ENCODE measurements at places on chromosomes 3 and 15.

- DNase-seq, result no peak
Measured at GRCh38 chr3:111103807-111104206, 32.2 kb downstream of the NECTIN3 start.

GRCh38 chr15:56718560-56718959 is 14.7 kb downstream of the ZNF280D start:
- no peak for DNase-seq

- no peak for DNase-seq
Measured at GRCh38 chr3:16407366-16407765, 106.1 kb downstream of the RFTN1 start.

- DNase-seq, result no peak
Measured at GRCh38 chr3:100761951-100762350, 52.7 kb downstream of the TFG start.

DNA sequence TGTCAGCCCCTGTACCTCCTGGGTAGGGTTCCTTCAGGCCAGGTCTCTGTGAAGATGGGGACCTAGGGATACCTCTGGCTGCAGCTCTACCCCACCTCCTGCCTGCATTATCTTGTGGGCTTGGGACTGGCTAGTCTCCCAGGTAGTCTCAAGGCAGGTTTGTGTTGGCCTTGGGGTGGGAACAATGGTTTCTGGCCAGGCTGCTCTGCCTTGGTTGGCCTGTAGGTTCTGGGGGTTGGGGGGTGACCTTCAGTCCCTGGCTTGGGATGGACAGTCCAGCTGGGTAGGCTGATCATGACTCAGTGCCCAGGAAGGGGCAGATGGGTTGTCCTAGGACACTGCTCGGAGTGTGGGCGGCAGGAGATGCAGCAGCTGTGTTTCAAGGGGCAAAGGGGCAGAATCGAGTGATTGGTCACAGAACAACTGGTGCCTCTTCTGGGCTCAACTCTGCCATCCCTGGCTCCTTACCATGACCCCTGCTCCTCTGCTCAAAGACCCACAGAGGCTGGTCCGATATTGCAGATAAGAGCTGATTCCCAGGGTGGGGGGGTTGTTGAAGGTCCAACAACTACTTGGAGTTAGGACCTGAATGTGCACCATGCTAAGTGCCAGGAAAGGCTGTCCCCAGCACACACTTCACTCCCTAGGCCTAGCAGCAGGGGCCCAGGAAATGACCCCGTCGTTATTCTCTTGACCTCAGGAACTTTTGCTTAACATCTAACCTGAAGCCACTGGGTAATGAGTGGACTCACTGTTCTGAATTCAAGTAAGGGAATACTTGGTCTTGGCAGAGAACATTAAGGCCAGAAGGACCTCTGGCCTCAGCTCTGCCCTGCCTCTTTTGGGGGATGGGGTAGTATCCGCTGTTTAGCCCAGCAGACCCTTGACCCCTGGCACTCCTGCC is 18.1 kb upstream of the BSN start:
- no peak for DNase-seq

DNA sequence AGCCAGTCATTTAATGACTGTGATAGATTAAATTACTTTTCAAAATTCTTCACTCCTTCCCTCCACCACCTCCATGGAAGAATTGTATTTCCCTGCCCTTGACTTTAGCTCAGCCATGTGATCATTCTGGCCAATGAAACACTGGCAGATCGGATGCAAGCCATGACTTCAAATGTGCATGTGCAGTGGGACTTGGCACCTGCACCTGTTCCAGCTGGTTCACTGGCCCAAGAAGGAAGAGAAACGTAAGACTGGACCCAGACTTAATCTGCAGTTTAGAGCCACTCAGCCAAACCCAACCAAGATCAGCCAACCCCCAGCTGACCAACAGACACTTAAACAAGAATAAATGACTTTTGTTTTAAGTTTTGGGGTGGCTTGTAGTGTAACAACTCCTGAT is 11.8 kb downstream of the DPH3 start:
- no peak for DNase-seq
